ENCODE measurements at places on chromosomes 1 and 21.

DNA sequence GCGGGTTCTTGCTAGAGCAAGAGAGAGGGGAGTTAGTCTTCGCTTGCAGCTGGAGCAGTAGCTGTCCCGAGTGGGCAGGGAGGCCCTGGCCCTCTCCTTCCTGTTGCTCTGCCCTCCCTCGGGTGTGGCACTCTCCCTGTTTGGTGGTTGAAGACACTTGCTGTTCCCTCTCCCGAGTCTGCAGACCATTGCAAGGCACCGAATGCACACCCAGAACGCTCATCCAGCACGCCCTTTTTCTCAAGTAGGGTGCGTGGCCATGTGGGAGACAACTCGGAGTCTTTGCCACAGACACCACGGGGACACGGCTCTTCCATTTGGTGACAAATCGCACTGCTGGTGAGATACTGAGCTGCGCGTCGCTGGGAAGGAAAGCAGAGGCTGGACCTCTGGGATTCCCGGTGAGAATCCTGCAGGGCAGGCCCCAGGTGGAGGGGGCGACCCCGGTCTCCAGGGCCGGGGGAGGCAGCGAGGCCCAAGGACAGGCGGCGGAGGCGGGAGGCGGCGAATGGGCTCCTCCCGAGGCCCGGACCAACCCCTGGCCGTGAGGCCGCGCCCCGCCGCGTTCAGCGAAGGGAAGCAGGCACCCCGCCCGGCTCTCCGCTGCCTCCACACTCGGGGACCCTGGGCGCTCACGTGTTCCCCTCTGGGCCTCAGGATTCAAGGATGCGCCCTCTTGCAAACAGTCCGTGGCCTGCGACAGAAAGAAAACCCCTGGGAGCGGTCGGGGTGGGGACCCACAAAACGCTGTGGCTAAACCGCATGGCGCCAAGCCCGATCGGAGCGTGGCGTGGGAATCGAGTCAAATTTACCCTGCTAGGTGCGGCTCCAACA is 10.4 kb upstream of the TMEM200B start:
- DNase-seq: no peak

GRCh38 chr1:197811769-197812168 is 36.5 kb upstream of the DENND1B start:
- DNase-seq: no peak

DNA sequence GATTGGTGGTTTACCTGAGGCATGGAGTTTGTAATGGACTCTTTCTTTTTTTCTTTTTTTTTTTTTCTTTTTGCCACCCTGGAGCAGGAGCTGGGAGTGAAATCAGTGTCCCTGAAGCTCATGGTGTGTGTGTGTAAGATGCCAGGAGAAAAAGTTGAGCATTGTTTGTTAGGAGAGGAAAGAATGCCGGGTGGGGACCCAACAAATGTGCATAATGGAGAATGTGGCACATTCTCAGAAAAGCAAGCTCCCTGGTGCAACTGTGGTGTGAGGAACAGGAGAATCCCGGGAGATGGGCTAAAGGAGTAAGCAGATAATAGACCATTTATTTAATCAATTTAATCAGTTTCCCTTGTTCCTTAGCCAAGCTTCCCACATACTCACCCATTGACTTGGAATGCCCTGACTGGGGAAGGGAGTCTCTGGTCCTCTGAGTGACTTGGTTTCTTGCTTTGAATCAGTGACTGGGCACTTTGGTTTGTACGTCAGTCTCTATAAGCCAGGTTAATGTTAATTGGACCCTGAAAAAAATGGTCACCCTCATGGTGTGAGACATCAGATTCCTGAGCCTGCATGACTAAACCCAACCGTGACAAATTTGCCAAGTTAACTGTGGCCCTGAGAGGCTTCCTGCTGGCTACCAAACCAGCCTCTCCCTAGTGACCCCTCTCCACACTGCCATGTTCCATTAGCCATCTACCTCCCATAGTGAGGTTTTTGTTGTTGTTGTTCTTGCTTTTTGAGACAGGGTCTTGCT is 43.9 kb upstream of the ITPKB start:
- no peak for DNase-seq

DNA sequence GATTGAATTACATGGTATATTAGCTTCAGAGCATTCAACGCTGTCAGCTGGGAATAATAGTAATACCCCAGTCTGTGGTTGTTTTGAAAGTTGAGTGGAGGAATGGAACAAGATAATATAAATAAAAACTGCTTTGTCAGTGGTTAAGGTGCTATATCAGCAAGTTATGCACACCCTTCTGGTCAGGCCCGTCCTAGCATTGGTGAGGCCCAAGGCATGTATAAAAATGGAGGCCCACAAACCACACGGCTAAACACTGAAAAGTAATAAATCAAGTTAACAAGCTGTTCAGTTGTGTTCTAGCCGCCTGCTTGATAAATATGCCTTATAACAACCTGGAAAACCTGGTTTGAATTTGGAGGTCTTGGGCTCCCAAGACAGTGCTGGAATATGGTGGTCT is 77.4 kb downstream of the PSMG1 start:
- DNase-seq: no peak

GRCh38 chr1:176994931-176995596 is 169.4 kb downstream of the ASTN1 start:
- peak; percentile 15 for DNase-seq

DNA sequence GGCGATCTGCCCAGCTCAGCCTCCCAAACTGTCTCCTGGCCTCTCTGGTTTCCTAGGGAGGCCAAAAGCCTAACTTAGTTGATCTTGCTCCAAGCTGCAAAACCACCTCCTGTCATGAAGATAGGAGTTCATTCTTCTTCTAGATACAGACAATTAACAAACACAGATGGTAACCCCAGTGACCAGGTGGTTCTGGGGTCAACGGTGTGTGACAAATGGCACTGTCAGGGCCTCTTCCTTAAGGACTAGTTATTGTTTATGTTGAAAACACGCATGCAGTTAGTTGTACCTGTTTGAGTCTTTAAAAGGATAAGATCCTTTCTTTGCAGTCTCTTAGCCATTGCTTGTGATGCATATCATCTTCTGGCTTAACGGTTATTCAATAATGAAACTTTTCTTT is 4.6 kb upstream of the UMODL1 start:
- no peak for DNase-seq

DNA sequence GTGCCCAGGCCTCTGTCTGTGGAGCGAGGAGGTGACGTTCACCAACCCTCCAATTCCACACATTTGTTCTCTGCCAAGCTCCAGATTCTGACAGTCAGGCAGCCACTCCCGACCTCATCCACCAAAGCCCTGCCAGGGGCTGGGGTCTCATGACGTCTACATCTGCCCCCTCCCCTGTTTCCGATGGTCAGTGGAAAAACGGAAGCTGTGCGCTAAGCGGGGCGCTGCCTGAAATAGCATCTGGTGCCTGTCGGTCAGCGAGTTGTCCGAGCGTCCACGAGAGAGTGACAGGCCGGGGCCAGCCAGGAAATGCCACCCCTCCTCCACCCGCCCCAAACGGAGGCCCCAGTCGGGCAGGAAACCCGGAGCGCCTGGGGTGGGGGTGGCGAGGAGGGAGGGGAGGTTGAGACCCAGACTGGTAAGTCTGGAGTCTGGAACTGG is 3.2 kb upstream of the TAL1 start:
- DNase-seq: no peak

DNA sequence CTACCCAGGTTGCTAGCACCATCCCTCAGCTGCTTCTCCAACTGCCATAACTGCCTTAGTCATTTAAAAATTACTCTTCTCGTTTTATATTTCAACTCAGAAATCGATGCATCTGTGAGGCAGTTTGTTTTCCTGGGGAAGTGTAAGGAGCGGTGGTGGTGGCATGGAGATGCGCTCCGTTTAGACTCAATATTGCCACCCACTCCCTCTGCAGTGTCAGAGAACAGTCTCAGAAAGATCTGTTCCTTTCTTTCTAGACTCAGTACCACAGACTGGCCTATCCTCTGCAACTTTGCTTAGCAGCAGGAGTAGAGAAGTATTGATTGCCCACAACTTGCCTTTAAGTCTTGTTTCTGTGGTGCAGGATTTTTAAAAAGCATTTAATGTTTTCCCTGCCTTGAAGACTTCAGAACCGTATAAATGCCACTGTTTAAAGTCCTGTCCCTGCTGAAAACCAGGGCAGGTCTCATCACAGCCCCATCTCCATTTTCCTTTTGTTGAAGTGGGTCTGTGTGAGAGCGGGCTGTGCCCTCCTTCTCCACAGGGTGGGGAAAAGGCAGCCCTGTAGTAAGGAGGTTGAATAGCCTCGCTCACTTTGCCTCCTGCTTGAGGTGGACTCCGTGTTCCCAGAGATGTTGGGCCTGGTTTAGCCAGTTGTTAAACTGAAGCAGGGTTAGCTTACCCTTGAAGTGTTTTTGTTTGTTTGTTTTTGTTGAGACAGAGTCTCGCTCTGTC is 105.2 kb downstream of the NFIA start:
- no peak for DNase-seq

DNA sequence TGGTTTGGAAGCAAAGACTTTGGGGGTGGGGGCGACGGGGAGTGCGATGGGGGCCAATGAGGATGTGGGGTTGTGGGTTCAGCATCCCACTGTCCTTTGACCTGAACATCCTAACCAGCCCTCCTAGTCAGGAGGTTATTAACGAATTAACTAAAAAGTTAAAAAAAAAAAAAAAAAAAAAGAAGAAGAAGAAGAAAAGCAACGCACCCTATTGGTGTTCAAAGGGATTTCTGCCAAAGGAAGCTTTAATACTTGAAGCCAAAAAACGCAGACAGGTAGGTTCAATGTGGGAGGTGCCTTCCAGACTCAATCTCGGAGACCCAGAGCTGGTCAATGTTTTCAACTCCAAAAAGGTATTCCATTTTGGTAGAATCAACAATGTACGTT is 2.2 kb downstream of the CLIC6 start:
- no peak for DNase-seq

GRCh38 chr1:183892351-183892793 is 87.5 kb downstream of the RGL1 start:
- DNase-seq: peak; percentile 52

Measured in NCI-H226 (cell line).